ENCODE measurements at places on chromosomes 16 and 17. TPM values are rescaled to one million over a fixed set of nuclear protein-coding genes. Genes with fewer than 3 reads are reported as not detected.

DNA sequence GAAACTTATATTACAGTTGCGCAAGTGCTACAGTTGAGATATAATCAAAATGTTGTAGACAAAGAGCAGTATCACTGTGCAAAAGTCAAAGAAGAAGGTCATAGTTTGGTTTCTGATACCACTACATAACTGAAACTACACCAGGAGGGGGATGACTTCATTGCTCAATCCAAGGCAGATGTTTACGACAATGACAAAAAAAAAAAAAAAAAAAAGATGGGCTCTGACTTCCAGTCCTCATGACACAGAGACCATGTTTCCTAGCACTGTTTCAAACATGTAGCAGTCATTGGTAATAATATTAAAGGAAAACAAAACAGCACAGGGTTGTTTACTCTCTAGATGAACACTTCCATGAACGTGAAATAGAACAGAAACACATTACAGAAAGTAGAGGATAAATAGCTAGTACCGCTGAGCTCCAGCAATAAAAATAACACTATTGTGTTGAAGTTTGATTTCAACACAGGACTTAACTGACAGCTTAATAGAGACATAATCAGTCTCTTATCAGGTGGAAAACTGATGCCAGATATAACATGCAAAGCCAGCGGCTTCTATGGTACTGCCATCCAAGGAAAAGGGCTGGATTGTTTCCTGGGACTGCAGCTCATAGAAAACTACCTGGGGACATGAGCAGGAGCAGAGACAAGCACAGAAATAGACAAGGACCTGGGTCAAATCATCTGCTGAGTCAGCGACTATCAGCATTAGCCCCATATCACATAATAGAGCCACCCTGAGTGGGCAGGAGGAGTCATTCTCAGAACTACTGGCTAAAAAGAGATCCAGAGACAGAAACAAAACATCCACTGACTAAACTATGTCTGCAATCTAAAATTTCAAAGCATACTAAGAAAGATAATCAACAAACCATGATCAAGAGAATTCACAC, 463.6 kb upstream of the SOX9 start:
- no peak overlapping the region for H3K4me3 ChIP-seq
- no peaks in the 10 kb centered on the region for H3K4me1 ChIP-seq
- no peak for DNase-seq
- H3K36me3 ChIP-seq: no peaks in the 10 kb centered on the region

Gene TEX14
- 0.19 TPM for total RNA-seq

GRCh38 chr17:12047681-12048376, 27.2 kb downstream of the MAP2K4 start:
- no peak overlapping the region for H3K4me3 ChIP-seq
- H3K36me3 ChIP-seq: no peaks in the 10 kb centered on the region
- H3K27ac ChIP-seq: no peak overlapping the region
- H3K4me1 ChIP-seq: peaks cover 76% of the 10 kb centered on the region
- no peaks in the 10 kb centered on the region for H3K27me3 ChIP-seq

Gene CDH8
- total RNA-seq: 0.14 TPM

DNA sequence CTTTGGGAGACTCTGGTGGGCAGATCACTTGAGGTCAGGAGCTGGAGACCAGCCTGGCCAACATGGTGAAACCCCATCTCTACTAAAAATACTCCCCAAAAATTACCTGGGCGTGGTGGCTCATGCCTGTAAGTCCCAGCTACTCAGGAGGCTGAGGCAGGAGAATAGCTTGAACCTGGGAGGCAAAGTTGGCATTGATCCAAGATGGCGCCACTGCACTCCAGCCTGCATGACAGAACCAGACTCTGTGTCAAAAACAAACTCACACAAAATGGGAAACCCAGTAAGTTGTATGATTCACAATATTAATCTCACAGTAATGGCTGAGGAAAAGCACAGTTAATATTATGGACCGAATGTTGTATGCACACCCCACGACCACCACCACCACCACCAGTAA, 24.3 kb downstream of the WSB1 start:
- peak overlapping the region; percentile 34 for H3K27ac ChIP-seq
- DNase-seq: no peak
- H3K27me3 ChIP-seq: no peaks in the 10 kb centered on the region
- no peak overlapping the region for H3K4me3 ChIP-seq
- peaks cover 44% of the 10 kb centered on the region for H3K36me3 ChIP-seq
- H3K4me1 ChIP-seq: peaks cover 66% of the 10 kb centered on the region

DNA sequence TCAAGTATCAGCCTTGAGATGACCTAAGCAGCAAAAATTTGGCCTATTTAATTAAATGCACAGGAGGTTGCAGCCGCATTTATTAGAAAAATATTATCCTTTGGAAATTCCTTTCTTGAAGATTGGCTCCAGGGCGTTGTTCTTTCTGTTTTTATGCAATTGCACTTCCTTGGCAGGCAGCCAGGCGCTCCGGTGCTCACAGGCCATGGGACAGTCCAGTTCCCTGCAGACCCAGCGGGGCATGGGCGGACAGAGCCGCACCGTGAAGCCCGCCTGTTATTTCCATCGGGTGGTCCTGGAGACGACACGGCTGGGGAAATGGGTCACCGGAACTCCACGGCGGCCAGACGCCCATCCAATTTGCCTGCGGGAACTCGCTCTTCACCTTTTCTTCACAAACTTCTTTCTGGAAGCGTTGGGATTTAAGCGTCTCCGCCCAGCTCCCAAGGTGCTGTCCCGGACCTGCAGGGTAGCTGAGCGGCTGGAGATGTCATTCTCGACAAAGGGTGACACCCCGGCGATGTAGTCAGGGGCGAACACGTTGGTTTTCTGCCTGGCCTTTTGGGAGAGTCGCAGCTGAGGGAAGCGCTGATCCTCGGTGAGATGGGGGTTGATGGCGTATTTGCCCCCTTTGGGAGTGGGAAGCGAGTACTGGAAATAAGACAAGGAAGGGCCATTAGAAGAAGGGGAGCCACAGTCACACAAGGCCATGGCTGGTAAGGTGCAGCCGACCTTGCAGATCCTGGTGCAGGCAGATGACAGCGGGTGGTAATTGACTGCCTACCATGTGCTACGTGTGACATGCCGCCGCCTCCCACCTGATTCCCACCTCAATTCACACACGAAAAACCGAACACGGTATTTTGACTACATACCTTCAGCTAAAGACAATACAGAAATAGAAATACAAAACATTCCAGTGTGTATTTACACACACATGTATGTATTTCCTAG, 12.5 kb downstream of the NOB1 start:
- no peaks in the 10 kb centered on the region for H3K27me3 ChIP-seq
- peak; percentile 83 for DNase-seq
- H3K36me3 ChIP-seq: peaks cover 72% of the 10 kb centered on the region
- H3K4me1 ChIP-seq: peaks cover 21% of the 10 kb centered on the region

- H3K4me3 ChIP-seq: no peak overlapping the region
- no peak for DNase-seq
- H3K27me3 ChIP-seq: peaks cover 44% of the 10 kb centered on the region
- H3K27ac ChIP-seq: no peak overlapping the region
- peaks cover 18% of the 10 kb centered on the region for H3K4me1 ChIP-seq
- no peaks in the 10 kb centered on the region for H3K36me3 ChIP-seq
These were observed 5.2 kb downstream of the ARSG start for GRCh38 chr17:68296217-68297191.

GRCh38 chr17:75250009-75250471, 11.4 kb downstream of the GGA3 start:
- H3K27ac ChIP-seq: peak overlapping the region; percentile 69
- no peaks in the 10 kb centered on the region for H3K27me3 ChIP-seq
- peaks cover 22% of the 10 kb centered on the region for H3K4me1 ChIP-seq
- DNase-seq: no peak
- H3K36me3 ChIP-seq: peaks cover 17% of the 10 kb centered on the region
- peak overlapping the region; percentile 48 for H3K4me3 ChIP-seq

GRCh38 chr17:14637260-14637659, 336.4 kb downstream of the HS3ST3B1 start:
- H3K27me3 ChIP-seq: peaks cover 4% of the 10 kb centered on the region
- DNase-seq: no peak
- no peak overlapping the region for H3K4me3 ChIP-seq
- no peak overlapping the region for H3K27ac ChIP-seq

DNA sequence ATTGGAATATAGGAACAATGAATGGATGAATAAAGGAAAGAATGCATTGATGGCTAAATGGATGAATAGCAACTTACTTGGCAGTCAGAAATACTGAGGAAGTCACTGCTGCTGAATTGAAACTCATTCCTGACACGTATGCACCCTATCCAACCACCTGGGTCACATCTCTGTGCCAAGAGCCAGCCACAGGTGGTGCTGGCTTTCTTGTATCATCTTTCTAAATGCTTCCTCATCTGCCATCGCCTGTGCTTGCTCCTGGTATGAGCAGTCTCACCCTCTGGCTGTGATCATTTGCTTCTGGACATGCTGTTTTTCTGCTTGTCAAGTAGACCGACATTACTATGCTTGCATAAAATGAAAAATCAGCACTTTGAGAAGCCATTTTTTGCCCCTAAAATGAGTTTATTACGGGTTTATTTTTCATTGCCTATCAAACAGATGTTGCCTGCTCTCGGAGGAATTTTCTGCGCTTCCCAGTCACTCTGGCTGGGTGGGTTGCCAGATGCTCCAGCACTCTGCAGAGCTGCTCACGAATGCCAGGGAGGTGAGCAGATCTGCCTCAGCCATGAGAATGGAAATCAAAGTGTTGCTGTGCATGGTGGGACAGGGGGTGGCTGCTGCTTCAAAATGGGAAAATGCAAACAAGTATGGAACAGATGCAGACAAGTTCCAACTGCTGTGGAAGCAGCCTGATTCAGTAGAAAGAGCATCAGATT, 1349.6 kb upstream of the CDH8 start:
- no peak overlapping the region for H3K4me3 ChIP-seq
- H3K36me3 ChIP-seq: no peaks in the 10 kb centered on the region
- no peak overlapping the region for H3K27ac ChIP-seq
- H3K4me1 ChIP-seq: no peaks in the 10 kb centered on the region

GRCh38 chr17:78228176-78228575, 3.3 kb upstream of the TMEM235 start:
- peaks cover 41% of the 10 kb centered on the region for H3K27me3 ChIP-seq
- DNase-seq: no peak
- H3K4me1 ChIP-seq: peaks cover 11% of the 10 kb centered on the region
